ENCODE measurements at places on chromosomes 12 and 14. TPM values are rescaled to one million over a fixed set of nuclear protein-coding genes. Genes with fewer than 3 reads are reported as not detected.

The CCDC85C gene
- 42.1 TPM for total RNA-seq

The WSCD2 gene
- total RNA-seq, result not detected

The ACVRL1 gene
- total RNA-seq, result 395 TPM

The ENDOU gene
- total RNA-seq, result 1.6 TPM

The TNFAIP2 gene
- total RNA-seq, result 163 TPM

The IKBIP gene
- 47.4 TPM for total RNA-seq

The MON2 gene
- total RNA-seq, result 31.9 TPM

The ARHGAP5 gene
- total RNA-seq, result 78.4 TPM

The PIWIL1 gene
- not detected for total RNA-seq

The DIO3 gene
- total RNA-seq, result 6.1 TPM

The RHOF gene
- 25.7 TPM for total RNA-seq

DNA sequence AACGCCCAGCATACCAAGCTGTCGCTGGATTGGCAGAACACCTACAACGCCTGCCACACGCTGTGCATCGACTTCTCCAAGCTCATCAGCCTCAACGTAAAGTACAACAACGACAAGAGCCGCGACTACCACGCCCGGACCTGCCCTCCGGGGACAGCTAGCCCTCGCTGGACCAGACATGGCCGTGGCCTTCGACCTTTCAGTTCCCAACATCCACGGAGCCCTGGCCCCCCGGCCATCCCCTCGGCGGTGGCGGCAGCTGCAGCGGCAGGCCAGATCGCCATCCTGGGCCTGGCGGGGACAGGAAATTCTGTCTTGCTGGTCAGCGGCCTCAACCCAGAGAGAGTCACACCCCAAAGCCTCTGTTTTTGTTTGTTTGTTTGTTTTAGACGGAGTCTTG, 132.6 kb upstream of the FUT8 start:
- peaks cover 20% of the 10 kb centered on the region for H3K4me1 ChIP-seq
- H3K27ac ChIP-seq, result no peak overlapping the region

GRCh38 chr14:78904094-78904493, 733.9 kb downstream of the NRXN3 start:
- H3K27ac ChIP-seq, result no peak overlapping the region
- no peak for DNase-seq
- peaks cover 4% of the 10 kb centered on the region for H3K4me1 ChIP-seq
- H3K4me3 ChIP-seq, result no peak overlapping the region

- no peaks in the 10 kb centered on the region for H3K27me3 ChIP-seq
- H3K4me3 ChIP-seq, result no peak overlapping the region
- H3K4me1 ChIP-seq, result peaks cover 6% of the 10 kb centered on the region
- no peak for DNase-seq
Measured at GRCh38 chr12:24039113-24039525, 89.6 kb upstream of the SOX5 start.

DNA sequence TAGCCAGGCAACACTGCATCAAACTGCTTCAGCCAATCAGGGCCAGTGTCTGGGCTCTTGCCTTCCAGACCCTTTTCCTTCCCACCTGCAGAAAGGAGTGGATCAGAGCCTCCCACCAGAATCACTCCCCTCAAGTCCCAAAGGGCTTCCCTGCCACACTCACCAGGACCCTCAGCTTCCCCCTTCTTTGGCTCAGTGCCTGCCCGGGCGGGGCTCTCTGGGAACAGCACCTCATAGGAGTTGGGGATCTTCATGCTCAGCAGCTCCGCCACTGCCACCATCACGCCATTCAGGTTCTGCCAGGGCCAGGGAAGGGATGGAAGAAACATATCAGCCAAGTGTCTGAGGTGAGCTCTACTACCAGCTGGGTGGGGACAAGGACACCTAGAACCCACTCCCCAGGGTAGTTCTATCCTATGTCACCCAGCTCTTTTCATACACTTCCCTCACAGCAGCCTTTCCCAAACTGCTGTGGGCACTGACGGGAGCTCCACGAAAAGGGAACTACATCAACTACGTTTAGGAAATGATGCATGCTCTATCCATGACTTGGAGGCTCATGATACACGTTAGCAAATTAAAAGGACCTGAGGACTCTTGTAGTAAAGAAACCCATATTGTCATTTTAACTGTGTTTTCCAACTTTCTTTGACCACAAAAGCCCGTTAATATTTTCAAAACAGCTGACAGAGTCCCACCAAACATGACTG, 9.4 kb upstream of the PRKAG1 start:
- DNase-seq, result no peak
- peaks cover 21% of the 10 kb centered on the region for H3K27me3 ChIP-seq
- H3K4me1 ChIP-seq, result no peaks in the 10 kb centered on the region
- no peak overlapping the region for H3K27ac ChIP-seq

DNA sequence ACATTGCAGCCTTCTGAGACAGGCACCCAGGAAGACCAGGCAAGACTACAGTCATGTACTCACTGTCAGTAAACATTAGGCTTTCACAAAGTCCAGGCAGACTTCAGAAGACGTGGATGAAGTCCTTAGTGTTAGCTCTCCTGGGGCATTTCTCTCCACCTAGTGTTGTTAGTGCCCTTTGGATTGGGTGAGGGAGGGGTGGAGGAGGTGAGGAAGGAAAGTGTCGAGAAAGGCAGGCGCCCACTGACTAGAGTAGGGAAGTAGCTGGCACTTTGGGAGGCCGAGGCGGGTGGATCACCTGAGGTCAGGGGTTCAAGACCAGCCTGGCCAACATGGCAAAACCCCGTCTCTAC, 20.2 kb downstream of the TMEM229B start:
- no peaks in the 10 kb centered on the region for H3K36me3 ChIP-seq
- no peaks in the 10 kb centered on the region for H3K4me1 ChIP-seq
- no peak overlapping the region for H3K27ac ChIP-seq

- no peaks in the 10 kb centered on the region for H3K4me1 ChIP-seq
- DNase-seq, result no peak
- H3K27ac ChIP-seq, result no peak overlapping the region
- no peaks in the 10 kb centered on the region for H3K27me3 ChIP-seq
Measured at GRCh38 chr14:83207550-83207949, 1673.9 kb upstream of the SEL1L start.

- H3K36me3 ChIP-seq, result no peaks in the 10 kb centered on the region
- peaks cover 15% of the 10 kb centered on the region for H3K27me3 ChIP-seq
- peaks cover 59% of the 10 kb centered on the region for H3K4me1 ChIP-seq
- DNase-seq, result no peak
- peak overlapping the region; percentile 95 for H3K27ac ChIP-seq
Measured at GRCh38 chr12:80709811-80710726, 2.6 kb downstream of the MYF6 start.

DNA sequence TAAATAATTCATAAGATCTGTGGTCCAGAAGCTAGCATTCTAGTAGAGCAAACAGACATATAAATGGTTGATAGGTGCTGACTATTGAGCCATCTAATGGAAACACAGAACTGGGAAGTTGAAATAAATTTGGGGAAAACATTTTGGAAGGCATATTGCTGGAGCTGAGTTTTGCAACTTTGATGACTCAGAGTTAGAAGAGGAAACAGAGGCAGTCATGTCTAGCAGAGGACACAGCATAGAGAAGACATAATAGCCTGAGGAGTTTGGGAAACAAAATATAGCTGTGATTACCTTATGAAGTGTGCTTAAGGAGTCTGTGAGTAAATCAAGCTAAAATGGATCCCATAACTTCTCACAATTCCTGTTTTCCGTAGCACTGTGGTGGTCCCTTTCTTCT, 86.9 kb upstream of the FLRT2 start:
- no peak for DNase-seq
- no peaks in the 10 kb centered on the region for H3K27me3 ChIP-seq
- H3K36me3 ChIP-seq, result no peaks in the 10 kb centered on the region
- no peaks in the 10 kb centered on the region for H3K4me1 ChIP-seq
- no peak overlapping the region for H3K27ac ChIP-seq

- no peak overlapping the region for H3K27ac ChIP-seq
- no peaks in the 10 kb centered on the region for H3K27me3 ChIP-seq
- H3K4me1 ChIP-seq, result no peaks in the 10 kb centered on the region
- H3K36me3 ChIP-seq, result peaks cover 3% of the 10 kb centered on the region
Measured at GRCh38 chr12:40261937-40262336, 37.1 kb downstream of the LRRK2 start.

DNA sequence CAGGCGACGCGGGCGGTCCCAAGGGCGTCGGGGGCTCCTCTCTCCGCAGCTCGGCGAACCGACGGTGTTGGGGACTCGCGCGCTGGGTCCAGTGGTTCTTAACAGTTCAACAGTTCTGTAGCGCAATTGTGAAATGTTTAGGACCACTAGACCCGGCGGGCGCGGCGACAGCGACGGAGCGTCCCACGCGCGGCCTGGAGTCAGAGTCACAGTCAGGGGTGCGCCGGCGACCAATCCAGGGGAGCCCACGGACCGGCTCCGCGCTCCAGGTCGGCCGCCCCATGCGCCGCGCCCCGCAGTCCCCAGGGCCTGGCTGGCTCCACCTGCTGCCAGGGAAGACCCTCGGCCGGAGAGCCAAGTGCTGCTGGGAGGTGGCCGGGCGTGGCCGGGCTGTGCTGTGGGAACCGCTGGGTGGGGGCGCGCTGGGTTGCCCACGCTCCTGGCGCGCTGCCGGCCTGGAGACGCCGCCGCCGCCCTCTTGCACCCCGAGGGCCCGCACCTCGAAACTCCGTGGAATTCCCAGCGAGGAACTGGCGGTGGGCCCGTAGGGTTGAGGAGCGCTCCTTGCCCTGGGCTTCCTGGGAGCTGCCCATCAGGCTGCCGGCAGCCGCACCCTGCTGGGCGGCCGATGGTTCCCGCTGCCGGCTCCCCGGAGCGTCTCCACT, 20.9 kb upstream of the KIF26A start:
- no peak overlapping the region for H3K27ac ChIP-seq
- no peaks in the 10 kb centered on the region for H3K4me1 ChIP-seq
- H3K36me3 ChIP-seq, result no peaks in the 10 kb centered on the region
- H3K4me3 ChIP-seq, result no peak overlapping the region

DNA sequence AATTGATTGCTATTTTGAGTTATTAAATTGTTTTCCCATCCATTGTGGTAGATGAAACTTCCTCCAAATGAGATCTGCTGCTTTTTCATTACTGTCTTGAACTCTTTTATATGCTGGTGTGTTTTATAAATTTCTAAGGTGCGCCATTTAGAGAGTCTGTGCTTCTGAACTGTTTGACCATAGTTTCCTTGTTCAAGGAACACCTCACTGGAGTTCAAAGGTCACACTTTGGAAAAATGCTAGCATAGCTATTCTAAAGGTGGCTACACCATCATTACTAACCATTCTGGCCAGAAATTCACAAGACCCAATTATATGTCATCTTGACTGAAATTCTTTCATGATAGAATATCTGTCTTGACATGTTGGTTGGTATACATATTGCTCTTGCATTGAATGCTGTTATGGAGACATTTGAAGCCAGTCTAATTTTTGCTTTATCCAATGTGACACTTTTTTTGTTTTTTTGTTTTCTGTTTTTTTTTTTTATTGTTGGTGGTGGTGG, 269.5 kb downstream of the PAWR start:
- no peaks in the 10 kb centered on the region for H3K36me3 ChIP-seq
- H3K4me3 ChIP-seq, result no peak overlapping the region
- peaks cover 1% of the 10 kb centered on the region for H3K27me3 ChIP-seq
- H3K27ac ChIP-seq, result no peak overlapping the region
- DNase-seq, result no peak

- peaks cover 13% of the 10 kb centered on the region for H3K4me1 ChIP-seq
- no peak overlapping the region for H3K27ac ChIP-seq
- no peak for DNase-seq
Measured at GRCh38 chr12:55915482-55915859, 12.2 kb downstream of the PYM1 start.

DNA sequence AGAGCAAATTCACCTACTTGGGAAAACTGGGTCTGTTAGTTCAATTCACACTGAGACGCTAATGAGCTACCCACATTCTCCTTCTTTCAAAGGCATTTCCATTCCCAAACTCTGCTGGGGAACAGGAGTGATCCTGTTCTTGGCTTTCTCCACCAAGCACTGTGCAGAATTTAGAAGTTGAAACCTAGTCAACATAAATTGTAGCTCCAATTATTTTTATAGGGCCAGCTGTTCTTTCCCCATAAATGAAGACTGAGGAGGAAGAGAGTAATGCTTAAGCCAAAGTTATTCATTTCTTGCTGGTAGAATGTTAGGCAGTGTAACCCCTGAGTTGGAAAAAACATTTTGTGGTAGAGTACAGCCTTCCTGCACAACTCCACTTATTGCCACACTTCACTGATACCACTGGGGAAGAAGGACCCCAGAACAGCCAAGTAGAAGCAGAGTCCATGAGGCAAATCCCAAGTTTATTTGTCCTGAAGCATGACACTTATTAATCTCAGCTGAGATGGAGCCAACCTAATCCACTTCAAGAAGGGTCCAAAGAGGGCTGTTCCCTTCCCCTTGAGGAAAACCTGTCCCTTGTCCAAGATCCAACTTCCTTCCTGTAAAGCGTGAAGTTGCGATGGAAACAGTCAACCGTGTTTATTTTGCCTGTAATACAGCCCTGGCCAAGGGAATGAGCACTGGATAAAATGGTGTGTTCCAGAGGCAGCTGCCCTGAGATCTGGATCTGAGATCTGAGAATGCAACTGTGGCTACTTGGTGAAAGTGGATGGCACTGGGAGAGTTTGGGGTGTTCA, 151.8 kb downstream of the TBX5 start:
- no peak overlapping the region for H3K4me3 ChIP-seq

GRCh38 chr12:57452937-57453509, 2.1 kb upstream of the INHBE start:
- H3K27ac ChIP-seq, result no peak overlapping the region
- no peaks in the 10 kb centered on the region for H3K4me1 ChIP-seq
- H3K27me3 ChIP-seq, result peaks cover 4% of the 10 kb centered on the region
- H3K4me3 ChIP-seq, result no peak overlapping the region
- peak; percentile 88 for DNase-seq
- peaks cover 11% of the 10 kb centered on the region for H3K36me3 ChIP-seq

GRCh38 chr12:58099476-58099875, 158.1 kb downstream of the ATP23 start:
- no peak overlapping the region for H3K4me3 ChIP-seq
- H3K4me1 ChIP-seq, result no peaks in the 10 kb centered on the region
- peaks cover 9% of the 10 kb centered on the region for H3K36me3 ChIP-seq
- no peak for DNase-seq
- peaks cover 2% of the 10 kb centered on the region for H3K27me3 ChIP-seq
- no peak overlapping the region for H3K27ac ChIP-seq

GRCh38 chr14:27668531-27668930, 1070.7 kb upstream of the NOVA1 start:
- H3K4me1 ChIP-seq, result no peaks in the 10 kb centered on the region
- H3K4me3 ChIP-seq, result no peak overlapping the region
- no peaks in the 10 kb centered on the region for H3K36me3 ChIP-seq
- DNase-seq, result no peak
- H3K27me3 ChIP-seq, result no peaks in the 10 kb centered on the region

DNA sequence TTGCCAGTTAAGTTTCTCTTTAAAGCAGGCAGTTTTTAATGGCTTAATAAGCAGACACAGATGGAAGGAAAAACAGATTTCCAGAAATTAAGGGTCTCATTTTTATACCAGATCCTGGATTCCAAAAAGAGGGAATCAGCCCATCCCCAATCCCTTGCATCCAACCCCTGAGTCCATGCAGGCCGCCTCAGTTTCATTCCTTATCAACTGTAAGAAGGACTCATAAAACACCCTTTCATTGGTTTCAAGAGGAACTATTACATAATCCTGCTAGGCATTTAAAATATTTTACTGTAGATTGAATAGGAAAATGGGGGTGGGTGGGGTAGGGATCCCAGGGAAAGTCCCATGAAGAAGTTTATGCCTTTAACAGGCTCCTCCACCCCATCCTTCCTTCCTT, 9.4 kb downstream of the CCDC184 start:
- no peaks in the 10 kb centered on the region for H3K36me3 ChIP-seq
- H3K27ac ChIP-seq, result no peak overlapping the region
- H3K4me1 ChIP-seq, result peaks cover 17% of the 10 kb centered on the region
- DNase-seq, result no peak
- H3K4me3 ChIP-seq, result no peak overlapping the region
- H3K27me3 ChIP-seq, result peaks cover 4% of the 10 kb centered on the region
